Activated T-helper 2 cell treated with anti-CD3 and anti-CD28 coated beads, Interferon-gamma antibody, Interleukin-2, Interleukin-4, amounts not matched to agents 10 μg/mL and 5 μg/mL and 100 μg/mL, durations not matched to agents 14 hours and 24 hours and 36 hours (primary cell): ENCODE measurements at places on chromosomes 7 and 10. TPM values are rescaled to one million over a fixed set of nuclear protein-coding genes. Genes with fewer than 3 reads are reported as not detected.

The NKX2-3 gene
- total RNA-seq: not detected in 2 replicates

The DENND11 gene
- total RNA-seq: 32.0 and 32.8 TPM in 2 replicates

The HMX2 gene
- not detected in 2 replicates for total RNA-seq

The CALML3 gene
- not detected in 2 replicates for total RNA-seq
